Stimulated activated CD8-positive, alpha-beta memory T cell treated with anti-CD3 and anti-CD28 coated beads, Interleukin-15, amount 100 ng/mL, for 1 hour (primary cell): ENCODE measurements at places on chromosomes 16 and 17.

DNA sequence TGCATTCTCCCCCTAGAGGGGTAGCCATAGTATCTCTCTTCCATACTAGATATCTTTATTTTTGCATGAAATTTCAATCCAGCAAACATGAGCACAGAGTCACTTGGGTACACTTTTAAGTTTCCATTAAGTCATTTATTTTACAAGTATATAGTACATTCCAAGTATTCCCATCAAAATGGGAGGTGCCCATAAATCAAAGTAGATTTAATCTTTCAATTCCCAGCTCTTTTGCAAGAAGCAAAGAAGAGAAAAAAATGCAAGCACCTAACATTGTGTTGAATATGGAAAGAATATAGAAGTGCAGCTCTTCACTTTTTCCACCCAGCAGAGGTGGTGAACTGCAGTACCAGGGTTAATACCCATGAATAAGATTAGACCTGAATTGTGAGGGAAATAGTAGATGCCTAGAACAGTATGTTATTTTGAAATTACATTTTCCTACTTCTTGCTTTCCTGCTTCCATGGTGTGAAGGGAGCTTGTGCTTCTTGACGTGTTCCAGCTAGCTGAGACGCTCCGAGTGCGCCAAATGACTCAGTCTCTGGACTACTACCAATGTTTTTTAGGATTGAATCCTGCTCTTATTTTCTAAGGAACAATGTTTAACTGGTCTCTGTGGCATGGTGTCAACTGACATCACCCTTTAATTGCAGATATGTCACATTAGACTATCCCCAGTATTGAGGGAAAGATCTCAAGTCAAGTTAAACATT is 151.1 kb upstream of the MAF start:
- DNase-seq: no peak

- no peak for DNase-seq
These were observed 50.0 kb downstream of the DNAH2 start for GRCh38 chr17:7767405-7768021.

DNA sequence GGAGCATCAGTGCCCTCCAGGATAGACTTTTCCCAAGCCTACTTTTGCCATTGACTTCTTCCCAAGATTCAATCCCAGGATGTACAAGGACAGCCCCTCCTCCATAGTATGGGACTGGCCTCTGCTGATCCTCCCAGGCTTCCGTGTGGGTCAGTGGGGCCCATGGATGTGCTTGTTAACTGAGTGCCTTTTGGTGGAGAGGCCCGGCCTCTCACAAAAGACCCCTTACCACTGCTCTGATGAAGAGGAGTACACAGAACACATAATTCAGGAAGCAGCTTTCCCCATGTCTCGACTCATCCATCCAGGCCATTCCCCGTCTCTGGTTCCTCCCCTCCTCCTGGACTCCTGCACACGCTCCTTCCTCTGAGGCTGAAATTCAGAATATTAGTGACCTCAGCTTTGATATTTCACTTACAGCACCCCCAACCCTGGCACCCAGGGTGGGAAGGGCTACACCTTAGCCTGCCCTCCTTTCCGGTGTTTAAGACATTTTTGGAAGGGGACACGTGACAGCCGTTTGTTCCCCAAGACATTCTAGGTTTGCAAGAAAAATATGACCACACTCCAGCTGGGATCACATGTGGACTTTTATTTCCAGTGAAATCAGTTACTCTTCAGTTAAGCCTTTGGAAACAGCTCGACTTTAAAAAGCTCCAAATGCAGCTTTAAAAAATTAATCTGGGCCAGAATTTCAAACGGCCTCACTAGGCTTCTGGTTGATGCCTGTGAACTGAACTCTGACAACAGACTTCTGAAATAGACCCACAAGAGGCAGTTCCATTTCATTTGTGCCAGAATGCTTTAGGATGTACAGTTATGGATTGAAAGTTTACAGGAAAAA is 9.7 kb upstream of the CYLD start:
- no peak for DNase-seq

DNA sequence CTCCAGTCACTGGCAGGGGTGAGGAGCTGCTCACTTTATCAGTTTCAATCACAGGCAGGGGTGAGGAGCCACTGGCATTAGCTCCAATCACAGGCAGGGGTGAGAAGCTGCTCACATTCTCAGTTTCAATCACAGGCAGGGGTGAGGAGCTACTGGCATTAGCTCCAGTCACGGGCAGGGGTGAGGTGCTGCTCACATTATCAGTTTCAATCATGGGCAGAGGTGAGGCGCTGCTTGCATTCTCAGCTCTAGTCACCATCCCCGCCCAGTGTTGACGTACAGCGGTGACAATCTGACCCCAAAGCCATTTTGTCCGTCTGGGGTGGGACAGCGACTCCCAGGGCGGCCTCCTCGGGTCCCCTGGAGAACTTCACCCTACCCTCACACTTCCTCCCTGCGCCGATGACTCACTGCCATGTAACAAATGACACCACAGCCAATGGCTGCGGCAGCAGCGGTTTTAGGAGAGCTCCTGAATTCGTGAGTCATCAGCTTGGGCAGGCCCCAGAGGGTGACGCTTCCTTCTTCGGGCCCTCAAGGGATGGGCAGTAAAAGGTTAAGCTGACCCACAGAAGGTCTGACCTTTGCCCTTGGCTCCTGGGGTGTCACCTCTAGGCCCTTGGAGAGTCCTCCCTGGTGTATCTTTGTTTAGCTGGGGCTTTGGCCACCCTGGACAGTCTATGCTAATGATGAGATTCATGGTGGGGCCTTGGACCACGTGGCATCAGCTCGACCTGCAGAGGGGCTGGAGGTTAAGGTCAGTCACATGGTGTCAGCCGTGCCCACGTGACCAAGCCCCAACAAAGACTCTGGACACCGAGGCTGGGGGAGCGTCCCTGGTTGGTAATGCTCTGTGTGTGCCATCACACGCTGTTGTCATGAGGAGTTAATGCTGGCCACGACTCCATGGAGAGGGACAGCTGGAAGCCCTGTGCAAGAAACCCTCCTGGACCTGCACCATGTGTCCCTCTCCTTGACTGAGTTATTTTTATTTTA is 171.7 kb downstream of the C16orf95 start:
- no peak for DNase-seq

DNA sequence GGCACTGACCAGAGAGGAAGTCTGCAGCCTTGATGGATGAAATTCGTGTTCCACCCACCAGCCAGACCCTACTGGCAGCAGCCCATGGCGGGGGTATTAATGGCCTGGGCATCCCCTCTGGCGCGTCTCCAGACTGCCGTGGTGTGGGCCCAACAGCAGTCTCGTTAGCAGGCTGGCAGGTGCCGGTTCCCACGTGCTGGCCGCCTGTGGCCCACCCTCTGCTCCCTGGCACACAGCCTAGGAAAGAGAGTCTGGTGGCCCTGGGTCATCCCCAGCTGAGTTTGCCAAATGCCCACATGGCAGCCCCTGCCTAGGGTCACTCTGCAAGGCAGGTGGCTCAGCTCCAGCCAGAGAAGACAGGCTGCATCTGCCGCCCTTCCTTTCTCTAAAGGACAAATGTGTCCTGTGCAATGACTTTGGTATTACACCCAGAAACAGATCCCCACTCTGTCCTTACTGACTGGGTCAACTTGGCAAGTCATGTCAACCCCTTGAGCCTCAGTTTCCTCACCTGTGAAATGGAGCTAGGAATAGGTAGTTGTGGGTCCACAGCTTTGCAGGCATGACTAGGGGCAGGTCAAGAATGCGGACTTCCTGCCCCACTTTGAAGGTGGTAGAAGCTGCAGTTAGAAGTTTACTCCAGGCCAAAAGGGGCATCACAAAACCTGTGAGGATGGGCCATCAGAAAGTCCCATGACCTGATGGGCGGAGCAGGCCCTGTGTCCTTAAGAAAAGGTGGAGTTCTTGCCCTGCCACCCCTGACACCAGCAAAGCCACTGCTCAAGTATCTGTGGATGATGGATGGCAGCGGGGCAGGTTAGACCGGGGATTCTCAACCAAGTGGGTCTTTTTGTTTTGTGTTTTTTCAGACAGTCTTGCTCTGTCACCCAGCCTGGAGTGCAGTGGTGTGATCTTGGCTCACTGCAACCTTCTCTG is 76.6 kb downstream of the ABCC6 start:
- DNase-seq: no peak

GRCh38 chr17:6077752-6078151 is 7.6 kb downstream of the WSCD1 start:
- DNase-seq: no peak

GRCh38 chr17:36842963-36843558 is 94.2 kb upstream of the LHX1 start:
- no peak for DNase-seq

DNA sequence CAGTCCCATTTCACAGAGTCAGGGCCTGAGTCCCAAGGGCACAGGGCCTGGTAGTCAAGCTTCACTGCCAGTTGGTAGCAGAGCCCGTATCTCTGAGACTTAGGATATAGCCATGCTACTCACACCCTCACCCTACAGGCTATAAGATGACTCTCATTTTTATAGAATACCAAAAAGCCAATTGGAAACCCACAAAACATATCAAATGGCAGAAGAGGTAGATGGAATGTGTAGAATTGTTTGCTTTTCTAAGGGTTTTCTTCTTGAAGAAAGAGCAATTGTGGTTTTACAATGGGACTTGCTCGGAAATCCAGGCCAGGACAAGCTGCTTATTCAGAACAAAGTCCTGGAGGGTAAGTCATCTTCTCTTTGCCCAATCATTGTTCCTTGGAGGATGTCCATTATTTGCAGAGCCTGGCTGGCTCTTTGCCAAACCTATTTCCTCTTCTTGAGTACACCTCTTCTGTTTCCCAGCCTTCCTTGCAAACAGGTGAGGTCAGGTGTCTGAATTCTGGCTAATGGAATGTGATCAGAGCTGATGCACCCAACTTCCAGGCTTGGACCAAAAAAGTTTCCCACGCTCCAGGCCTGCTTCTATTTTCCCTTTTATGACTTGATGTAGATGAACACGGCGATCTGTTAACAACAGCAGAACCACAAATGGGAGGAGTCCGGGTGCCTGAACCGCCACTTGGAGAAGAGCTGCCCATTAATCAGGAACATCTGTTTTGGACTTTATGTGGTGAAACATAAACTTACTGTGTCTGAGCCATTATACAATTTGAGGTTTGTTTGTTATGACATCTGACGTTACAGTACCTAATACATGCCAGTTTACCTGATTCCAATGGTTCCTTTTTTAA is 16.9 kb upstream of the CCL22 start:
- no peak for DNase-seq

DNA sequence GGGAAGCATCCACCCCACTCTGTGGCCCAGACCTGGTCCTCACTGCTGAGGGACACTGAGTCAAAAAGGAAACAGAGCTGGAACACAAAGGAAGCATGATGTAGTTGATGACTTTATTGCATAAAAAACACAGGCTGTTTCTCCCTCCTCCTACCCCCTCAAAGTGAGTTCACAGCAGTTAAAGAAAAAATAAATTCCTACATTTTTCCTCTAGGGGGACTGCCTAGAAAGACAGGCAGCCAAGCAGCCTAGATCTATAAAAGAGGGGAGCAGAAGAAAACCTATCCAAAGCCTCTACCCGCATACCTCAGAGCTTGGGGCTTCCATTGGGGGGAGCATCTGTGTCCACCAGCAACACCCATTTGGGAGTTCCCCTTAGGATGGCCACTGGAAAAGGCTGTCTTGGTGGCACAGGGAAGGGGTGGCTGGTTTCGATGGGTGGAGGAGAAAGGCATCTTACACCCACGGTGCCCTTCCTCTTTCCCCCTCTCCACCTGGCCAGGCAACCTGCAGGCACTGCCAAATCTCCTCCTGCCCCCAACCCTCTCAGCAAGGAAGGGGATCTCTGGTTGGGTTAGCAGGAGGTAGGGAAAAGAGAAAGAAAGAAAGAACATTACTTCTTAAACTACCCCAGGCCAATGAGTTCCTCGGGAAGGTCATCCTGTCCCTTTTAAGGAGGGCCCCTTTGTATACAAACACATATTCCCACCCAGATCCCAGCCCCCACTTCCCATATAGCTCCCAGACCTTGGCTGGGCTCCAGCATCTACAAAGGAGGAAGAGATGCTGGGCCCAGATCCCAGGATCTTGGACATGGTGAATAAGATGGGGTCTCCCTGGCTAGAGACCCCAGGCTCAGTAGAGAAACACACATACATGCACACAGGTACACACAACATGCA is 4.0 kb upstream of the SCRN2 start:
- DNase-seq: no peak

DNA sequence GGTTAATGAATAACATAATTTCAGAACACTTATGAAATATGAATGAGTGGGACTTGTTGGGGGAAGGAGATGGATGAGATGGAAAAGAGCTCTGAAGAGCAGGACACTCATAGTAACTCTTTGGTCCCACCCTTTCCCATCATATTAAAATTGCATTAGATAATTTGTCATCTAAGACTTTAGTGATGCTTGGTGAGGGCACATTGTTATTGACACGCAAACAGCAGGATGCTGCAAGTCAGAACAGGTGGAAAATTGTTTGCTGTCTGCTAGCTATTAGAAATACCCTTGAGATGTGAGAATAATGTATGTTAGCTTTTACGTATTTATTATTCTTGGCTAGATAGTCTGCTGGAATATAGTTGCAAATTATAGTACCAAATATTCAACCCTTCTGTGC is 75.7 kb downstream of the TANC2 start:
- DNase-seq: no peak

- no peak for DNase-seq
These were observed 1.0 kb upstream of the GLG1 start for GRCh38 chr16:74607962-74608356.

GRCh38 chr16:1779234-1779701 is 3.1 kb downstream of the SPSB3 start:
- DNase-seq: no peak

DNA sequence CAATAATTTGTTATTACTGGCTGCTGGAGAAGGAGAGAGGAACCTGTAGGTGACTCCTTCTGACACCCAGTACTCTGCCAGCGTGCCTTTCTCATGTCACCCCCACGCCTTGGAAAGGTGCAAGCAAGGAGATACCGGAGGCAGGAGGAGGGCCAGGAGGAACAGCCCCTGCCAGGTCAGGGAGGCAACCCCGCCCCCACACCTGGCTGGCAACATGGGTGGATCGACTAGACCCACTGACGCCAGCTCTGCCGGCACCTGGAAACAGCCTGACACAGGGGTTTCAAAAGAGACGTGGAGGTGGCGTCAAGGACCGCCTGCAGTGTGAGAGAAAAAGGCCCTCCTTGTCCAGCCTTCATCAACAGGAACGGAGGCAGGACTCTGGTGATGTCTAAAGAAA is 62.3 kb downstream of the CYB5B start:
- DNase-seq: no peak

DNA sequence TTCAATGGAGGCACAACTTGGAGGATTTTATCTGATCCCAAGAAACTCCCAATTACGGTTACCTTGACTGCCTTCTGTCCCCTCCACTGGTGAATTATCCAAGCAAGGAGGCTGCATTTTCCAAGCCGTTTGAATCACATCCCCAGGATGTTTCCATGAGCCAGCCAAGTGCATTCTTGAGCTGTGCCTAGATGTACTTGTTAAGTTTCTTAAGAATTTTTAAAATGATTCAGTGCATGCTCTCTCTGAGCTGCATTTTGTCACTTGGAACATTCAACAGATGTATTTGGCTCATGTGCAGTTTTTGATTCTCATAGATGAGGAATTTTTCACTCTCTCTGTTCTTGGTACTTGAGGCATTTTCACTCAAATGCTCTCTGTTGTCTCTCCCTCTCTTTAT is 202.6 kb upstream of the MYOCD start:
- DNase-seq: no peak

GRCh38 chr17:70414300-70414699 is 245.0 kb downstream of the KCNJ2 start:
- no peak for DNase-seq
